ENCODE measurements at places on chromosomes 7 and 10.

DNA sequence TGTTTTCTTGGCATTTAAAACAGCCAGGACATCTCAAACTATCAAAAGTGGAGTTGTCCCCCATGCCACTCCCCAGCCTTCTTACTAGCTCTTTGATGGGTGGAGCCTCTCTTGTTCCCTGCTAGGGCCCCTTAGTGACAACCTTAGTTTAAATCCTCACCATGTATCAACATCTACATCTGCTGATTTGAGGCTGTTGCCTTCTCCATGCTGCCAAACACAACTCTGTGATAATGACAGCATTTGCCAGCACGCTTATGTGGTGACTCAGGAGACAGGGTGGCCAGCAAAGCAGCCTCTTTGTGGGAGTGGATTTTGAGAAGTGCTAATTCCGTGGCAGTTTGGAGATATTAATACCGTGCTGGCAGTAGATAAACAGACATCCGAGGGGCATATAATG lies 145.4 kb downstream of the LRRC4 start:
- DNase-seq = no peak

DNA sequence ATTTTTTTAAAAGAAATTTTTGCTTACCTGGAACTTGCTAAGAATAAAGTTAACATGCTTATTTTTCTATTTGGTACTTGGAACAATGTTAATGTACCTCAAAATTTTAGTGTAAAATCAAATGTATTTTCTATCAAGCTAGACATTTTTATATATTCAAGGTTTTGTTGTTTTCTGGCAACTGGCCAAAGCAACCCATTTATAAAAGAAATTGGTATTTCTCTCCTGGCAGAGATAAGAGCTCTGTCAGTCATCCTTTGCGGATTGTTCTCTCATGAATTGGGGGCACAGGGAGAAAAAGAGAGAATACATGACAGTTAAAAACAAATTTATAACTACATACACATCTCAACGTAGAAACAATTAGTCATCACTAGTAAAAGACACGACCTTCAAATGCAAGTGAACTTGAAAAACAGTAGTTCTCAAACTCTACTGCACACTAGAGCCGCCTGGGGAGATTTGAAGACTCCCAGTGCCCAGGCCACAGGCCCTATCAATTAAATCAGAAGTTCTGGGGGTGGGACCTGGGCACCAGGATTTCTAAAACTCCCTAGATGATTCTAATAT lies 152.4 kb upstream of the LAMB4 start:
- DNase-seq = no peak

DNA sequence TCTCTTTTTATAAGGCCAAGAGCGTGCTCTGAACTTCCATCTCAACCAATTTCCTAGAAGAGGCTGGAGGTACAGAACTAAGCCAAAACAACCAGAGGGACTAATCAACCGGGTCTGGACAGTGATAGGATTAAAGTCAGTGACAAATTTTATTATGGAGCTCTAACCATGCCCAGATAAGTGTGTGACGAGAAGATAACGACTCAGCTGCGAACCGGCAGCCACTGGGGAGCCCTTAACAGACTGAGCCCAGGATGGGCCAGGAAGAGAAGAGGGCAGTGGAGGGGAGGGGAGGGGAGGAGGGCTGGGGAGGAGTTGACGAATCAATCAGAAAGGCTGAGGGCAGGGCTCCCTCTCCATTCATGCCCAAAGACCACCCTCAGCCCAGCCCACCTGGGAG lies 119.9 kb downstream of the PLXNA4 start:
- DNase-seq = no peak

DNA sequence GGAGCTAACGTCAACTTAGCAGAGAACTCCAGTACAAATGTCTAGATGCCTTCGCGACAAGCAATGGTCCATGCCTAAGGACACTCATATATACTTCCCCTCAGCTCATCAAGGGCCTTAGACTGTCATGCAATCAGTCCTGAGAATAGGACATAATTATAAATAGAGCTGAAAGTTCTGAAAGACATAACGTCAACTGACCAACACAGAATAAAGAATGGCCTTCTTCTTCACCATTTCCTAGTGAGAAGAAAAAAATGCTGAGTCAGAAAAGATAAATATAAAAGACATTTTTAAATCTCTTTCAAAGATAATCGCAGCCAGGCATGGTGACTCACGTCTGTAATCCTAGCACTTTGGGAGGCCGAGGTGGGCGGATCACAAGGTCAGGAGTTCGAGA lies 83.2 kb downstream of the ARMH3 start:
- DNase-seq = no peak

- DNase-seq = no peak
These were observed 810.2 kb downstream of the CNTNAP2 start for GRCh38 chr7:146926841-146927240.

- no peak for DNase-seq
These were observed 58.0 kb upstream of the STRIP2 start for GRCh38 chr7:129376076-129376777.

DNA sequence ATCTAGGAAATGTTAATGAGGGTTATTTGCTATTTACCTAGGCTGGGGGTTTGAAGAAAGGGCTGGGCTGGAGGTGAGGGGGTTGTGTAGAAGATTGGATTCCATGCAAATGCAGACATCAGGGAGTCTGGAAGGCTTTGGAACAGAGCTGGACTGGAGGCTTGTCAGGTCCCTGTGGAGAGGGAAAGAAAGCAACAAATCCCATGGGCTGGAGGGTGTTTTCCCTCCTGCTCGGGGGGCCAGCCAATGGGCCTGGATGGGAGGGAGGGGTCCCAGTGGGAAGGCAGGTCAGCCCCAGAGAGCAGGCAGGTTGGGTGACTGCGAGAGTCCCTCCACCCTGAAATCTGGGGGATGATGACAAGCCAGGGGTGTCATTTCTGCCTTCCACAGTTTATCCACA lies 431.8 kb downstream of the RPS24 start:
- no peak for DNase-seq

DNA sequence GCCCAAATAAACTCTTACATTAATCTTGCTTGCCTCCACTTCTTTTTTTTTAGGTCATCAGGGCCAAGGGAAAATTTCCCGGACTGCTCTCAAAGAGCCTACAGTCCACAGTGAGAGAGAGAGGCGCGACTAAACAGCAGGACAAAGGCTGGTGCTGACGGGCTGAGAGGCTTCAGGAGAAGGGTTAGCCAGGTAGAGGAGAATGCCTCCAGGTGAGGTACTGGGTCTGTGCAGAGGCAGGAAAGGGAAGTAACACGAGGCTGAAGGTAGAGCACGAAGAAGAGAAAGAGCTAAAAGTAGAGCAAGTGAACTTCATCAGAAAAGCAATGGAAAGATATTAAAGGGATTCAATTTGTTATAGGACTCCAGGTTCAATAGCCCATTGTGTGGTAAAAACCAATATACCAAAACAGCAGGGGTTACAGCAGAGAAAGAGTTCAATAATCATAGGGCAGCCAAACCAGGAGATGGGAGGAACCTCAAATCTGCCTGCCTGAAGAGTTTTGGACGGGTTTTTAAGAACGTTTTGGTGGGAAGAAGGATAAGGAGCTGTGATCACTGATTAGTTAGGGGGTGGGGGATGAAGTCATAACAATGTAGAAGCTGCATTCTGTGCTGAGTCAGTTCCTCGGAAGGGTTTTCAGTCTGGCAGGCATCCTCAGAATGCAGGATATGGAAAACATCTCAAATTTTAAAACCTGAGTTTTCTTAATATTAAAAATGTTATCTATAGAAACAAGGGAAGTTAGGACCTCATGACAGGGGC lies 171.5 kb downstream of the AKR1D1 start:
- DNase-seq = no peak

- no peak for DNase-seq
These were observed 47.2 kb downstream of the NEURL1 start for GRCh38 chr10:103540722-103541121.

- no peak for DNase-seq
These were observed 31.6 kb upstream of the PBLD start for GRCh38 chr10:68364101-68364886.

DNA sequence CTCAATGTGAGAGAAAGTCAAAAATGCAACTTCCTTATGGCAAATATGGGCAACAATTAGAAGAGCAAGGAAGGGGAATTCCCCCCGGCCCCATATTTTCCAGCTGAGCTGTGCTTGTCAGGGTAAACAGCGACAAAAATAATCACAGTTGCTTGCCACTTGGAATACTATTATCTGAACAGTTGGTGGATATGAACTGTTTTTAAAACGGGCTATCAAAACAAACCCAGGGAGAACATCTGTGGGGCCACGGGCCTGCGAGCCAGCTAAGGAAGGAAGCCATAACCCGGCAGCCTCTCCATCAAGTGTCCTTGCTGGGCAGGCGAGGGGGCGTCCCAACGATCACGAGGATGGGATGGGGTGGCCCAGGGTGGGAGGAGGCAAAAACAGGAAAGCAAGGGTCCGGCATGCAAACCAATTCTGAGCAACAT lies 228.4 kb downstream of the ARHGAP12 start:
- DNase-seq = no peak

DNA sequence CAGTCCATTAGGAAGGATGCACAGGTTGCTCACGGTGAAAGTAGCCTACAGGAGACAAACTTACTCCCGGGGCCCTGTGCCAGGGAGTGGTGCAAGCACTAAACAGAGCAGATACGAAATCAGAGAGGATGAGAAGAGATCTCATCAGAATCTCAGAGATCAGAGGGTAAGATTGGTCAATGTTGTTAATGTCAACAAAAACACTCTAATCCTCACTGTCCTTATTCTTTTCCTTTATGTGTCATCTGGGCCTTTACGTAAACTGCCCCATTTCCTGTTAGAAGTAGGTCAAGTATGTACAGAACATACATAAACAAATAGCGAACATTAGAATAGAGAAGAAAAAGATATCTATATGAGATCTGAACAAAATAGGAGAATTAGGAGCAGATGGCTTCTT lies 163.1 kb downstream of the PPP1R17 start:
- DNase-seq = no peak

DNA sequence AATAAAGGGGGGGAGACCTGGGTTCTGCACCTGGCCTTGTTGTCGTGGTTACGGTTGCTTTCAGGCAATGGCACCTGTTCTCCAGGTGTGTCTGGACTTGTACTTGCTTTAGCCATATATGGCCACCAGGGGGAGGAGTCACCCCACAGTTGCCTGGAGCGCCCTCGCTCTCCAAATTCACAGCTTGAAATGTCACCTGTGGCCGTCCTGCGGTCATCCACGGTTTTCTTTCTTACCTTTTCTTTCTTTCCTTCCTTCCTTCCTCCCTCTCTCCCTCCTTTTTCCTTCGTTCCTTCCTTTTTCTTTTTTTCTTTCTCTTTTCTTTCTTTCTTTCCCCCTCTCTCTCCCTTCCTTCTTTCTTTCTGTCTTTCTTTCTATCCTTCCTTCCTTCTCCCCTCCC lies 157.2 kb upstream of the ZNF92 start:
- peak; percentile 51 for DNase-seq

GRCh38 chr10:44348496-44348895 lies 36.4 kb downstream of the CXCL12 start:
- DNase-seq = no peak

- no peak for DNase-seq
These were observed 44.0 kb downstream of the INPP5F start for GRCh38 chr10:119769886-119770285.

DNA sequence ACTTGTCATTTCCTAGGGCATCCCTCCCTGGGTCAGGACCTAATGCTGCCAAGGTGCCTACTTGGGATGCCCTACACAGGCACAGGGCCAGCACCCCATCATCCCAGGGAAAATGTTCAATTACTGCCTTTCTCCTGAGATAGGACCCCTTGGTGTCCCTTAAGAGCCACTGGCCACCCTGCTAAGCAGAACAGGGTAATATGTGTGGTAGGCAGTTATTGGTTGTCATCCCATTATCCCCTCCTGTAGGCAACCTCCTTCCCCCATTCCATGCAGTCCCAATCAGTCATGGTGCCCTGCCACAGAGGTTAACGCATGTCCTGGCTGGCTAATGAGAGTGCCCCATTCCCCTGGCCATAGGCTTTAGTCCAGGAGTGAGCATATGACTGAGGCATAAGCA lies 53.2 kb downstream of the PRLHR start:
- DNase-seq = no peak

GRCh38 chr10:43882711-43883110 lies 234.0 kb upstream of the ZNF32 start:
- no peak for DNase-seq

DNA sequence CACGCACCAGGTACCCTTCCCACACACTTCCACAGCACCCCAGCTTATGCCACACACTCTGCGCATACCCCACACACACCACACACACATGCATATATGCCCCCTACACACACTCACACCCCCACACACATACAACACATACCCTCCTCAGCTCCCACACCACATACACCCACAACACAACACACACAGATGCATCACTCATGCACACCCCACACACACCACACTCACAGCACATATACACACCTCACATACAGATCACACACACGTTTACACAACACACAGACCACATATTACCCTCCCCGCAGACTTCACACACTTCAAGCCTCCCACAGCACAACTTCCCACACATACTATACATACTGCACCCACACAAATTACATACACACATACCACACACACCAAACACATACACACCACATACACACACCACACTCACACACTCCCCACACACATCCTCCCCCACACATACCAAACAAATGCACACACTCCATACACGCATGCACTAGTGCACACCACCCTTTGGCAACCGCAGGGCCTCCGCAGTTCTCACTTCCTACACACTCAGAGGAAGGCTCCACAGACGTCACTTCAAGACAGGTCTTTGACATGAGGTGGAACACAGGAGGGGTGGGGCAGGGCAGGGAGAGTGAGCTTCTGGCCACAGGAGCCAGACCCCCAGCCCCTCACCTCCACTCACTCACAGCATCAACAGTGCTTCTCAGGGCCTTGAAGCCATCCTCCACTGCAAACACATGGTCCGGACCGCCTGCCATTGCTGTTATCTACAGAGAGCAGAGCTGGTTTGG lies 18.5 kb upstream of the ANTXRL start:
- DNase-seq = no peak

DNA sequence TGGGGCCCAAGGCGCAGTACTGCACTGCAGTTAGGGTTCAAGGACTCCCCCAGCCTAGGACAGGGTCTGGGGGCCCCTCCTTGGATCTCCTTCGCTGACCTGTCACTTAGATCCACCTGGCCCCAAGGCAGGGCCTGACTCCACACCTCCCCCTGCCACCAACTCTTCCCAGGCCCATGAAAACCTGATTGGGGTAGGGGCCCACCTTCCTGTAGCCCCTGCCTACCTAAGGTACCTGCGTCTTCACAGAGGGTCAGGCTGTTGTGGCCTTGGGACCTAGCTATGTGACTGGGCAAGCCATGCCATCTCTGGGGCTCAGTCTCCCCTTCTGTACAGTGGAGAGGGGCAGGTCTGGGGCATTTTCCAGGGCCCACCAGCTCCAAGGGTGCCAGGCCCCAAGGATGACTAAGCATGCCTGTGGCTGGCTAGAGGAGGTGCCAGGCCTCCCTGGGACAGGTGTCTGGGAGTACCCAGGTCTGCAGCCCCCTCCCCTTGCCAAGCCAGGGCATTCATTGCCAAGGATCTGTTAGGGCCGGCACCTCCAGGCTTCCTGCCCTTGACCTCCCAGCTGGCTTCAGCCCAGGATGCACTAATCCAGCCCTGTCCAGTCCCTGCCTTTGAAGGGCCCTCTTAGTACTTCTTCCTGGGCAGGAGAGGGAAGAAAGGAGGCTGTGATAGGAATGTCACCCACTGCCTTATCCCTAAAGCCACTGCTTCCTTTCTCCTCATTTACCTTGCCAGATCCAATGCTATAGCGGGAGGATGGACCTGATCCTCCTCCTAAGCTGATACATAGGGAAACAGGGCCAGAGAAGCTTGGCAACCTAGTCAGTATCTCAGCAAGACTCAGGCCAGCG lies 1.3 kb downstream of the LIMK1 start:
- no peak for DNase-seq
